Osteoblast (primary cell): ENCODE measurements at places on chromosomes 11 and 22. TPM values are rescaled to one million over a fixed set of nuclear protein-coding genes. Genes with fewer than 3 reads are reported as not detected.

AQP11 gene
- 2.9 and 4.4 TPM in 2 replicates for total RNA-seq

IFITM10 gene
- 15.0 and 18.1 TPM in 2 replicates for total RNA-seq

DNA sequence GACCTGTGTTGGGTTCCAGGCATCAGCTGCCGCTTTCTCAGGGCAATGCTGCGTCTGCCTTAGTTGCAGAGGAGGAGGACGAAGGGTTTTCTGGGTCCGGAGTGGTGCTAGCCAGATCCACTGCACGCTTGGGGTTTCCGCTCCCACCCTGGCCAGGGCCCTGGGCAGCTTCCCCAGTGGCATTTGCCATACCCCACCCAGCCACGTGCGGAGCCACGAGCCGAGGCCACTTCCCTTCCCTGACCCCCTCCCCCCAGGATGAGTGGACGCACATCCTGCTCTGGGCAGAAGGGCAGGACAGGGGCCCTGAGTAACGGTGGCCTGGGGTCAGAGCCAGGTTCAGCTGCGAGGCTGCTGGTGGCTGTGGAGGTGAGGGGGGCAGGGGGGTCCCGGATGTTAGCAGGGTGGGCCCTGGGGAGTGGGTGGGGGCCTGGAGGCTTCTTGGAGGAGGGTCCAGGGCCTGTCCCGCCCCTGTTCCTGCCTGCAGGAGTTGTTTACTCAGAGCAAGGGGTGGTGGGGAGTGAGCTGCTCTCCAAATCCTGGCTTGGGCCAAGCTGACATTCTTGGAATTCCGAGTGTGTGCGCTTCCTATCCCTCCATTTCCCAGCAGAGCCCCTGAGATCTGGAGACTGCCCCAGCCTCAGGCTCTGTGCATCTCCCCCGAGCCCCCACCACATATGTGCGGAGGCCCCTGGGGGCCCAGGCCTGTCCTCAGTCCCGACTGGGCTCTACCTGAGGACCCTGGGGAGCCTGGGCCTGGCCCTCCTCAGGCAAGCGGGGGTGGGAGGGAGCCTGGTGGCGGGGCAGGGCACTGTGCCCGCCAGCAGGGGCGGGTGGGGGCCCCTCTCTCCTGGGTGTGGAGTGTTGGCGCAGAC lies 1.4 kb downstream of the TSPAN4 start:
- H3K27ac ChIP-seq, result peak overlapping the region; percentile 88
- H3K4me1 ChIP-seq, result peaks cover 37% of the 10 kb centered on the region
- peaks cover 23% of the 10 kb centered on the region for H3K36me3 ChIP-seq
- no peaks in the 10 kb centered on the region for H3K27me3 ChIP-seq
- peak; percentile 99 for DNase-seq

DNA sequence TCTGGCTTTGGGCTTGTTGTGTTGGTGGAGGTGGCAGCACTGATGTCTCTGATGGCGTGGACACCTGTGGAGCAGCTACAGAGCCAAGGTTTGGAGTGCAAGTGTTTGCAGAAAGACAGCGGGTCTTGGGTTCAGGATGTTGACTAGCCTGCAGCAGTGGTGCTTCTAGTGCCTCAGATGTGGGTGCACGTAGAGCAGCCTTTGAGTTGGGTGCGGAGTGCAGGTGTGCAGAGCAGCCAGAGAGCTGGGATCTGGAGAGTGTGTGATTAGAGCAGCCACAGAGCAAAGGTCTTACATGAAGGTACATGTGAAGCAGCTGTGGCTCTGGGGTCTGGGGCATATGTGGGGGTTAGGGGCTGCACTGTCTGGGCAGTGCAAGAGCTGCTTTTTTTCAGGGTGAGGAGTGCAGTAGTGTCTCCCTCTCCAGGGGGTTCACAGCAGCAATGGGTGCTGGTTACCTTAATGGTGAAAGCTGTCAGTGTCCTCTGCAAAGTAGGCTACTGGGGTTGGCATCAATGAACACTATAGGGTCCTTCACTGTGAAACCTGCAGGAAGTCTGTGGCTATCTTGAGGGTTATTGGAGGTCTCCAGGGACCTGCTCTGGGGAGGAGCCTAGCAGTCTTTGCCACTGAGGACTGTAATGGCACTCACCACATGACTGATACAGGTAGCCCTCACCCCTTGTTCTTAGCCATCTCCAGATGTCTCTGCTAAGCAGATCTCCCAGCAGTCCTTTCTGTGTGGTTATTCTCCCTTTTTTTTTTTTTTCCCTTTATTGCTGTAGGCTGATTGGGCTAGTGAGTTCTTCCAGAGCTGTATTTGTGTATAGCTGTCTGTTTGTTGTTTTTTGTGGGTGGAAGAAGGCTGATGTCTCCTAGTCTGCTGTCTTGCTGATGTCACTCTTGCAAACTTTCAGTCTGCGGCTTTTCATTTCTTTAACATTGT lies 14.3 kb downstream of the BIRC2 start:
- H3K36me3 ChIP-seq, result peaks cover 58% of the 10 kb centered on the region
- no peaks in the 10 kb centered on the region for H3K27me3 ChIP-seq
- no peak for DNase-seq
